ENCODE measurements at places on chromosomes 3 and 15.
A peak's percentile ranks its signal among the peaks of the same experiment; 100 is the strongest.

DNA sequence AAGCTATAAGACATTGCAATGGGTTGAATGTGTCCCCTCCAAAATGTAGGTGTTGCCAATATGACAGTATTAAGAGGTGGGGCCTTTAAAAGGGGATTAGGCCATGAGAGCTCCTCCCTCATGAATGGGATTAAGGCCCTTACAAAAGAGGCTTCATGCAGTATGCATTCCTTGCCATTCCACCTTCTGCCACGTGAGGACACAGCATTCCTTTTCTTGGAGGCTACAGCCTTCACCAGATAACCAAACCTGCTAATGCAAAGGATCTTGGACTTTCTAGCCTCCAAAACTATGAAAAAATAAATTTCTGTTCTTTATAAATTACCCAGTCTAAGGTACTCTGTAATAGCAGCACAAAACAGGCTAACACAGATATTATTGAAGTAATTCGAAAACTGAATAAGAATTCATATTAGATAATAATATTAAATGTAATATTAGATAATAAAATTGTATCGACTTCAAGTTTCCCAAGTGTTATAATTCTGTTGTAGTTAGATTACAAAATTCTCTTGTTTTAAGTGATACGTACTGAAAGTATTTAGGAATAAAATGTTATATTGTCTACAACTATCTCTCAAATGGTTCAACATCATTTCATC lies 29.4 kb upstream of the ATP8B4 start:
- no peak for DNase-seq

DNA sequence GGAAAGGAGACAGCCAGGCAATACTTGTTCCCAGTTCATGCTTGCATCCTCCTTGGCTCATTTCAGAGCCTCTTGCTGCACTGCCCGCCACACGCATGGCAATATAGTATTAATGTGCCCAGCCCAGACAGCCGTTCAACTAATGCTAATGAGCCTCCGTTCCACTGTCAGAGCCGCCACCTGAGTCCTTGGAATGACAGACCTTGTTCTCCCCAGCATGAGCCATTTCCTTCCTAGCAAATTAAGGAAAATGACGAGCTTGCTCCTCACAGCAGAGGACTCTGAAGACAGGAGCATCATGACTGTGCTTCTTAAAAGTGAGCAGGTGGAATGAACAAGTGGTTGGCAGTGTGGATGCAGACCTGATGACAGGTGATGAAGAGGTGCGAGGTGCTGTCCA lies 10.8 kb upstream of the LRRC15 start:
- DNase-seq, result no peak

- DNase-seq, result no peak
Measured at GRCh38 chr15:48590723-48591122, 54.8 kb downstream of the FBN1 start.

GRCh38 chr3:26687466-26687865 lies 64.9 kb downstream of the LRRC3B start:
- no peak for DNase-seq

GRCh38 chr3:195807681-195808121 lies 4.0 kb downstream of the MUC4 start:
- DNase-seq, result no peak

- DNase-seq, result no peak
Measured at GRCh38 chr3:110530902-110531301, 540.7 kb upstream of the NECTIN3 start.

DNA sequence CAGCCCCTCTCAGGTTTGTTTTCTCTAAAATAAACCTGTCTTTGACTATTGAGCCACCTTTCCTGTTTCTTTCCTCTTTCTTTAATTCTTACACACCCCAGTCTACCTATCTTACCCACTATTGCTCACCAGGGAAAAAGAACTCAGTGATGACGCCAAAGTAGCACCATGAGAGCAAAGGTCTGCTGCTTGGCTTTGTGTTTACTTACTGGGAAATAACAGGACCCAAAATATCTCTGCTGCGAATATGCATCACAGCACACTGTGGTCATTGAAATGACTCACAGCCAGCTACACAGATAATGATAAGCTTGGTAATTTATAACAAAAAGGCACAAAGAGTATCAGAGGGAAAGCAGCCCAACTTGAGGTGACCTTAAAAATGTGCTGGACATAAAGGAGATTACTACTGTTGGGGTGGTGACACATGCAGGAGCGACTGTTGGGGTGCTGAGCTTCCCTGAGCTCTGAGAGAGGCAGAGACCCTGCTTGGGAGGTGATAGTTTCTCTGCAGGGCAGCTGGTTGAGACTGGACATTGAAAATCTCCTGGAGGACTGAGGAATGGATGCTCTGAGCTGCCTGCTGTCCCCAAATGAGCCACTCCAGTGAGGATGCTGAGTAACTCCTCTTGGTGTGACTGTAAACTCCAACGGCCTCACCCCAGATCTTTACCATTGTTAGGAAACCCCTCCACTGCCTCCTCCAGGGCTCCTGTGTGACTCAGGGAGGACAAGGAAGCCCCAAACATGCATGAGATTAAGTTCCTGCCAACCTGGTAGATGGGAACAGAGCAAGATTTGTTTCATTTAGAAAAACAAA lies 14.5 kb downstream of the EFCAB12 start:
- no peak for DNase-seq

DNA sequence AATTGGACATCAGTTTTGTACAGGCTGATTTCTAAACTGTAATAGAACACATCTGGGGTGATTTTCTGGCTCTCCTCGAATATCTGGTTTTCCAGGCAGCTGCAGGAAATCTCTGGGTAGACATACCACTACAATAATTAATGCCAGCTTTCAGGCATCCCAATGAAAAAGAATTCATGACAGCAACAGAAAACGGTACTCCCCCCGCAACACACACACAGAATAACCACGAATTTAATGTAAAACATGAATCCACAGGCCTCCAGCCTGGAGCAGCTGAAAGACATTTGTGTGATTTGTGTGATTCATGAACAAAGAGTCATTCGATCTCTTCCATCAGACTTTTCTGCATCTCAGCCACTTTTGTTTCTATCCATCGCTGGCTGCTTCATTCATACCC lies 262.2 kb downstream of the MAGI1 start:
- DNase-seq, result no peak

- no peak for DNase-seq
Measured at GRCh38 chr15:68823561-68823960, 2.9 kb upstream of the ANP32A start.

GRCh38 chr15:29822684-29823459 lies 604 bp upstream of the TJP1 start:
- DNase-seq, result no peak

- DNase-seq, result no peak
Measured at GRCh38 chr3:12992629-12993516, 80.4 kb downstream of the IQSEC1 start.

- peak; percentile 32 for DNase-seq
Measured at GRCh38 chr3:196684548-196685407, 27.3 kb downstream of the CEP19 start.

GRCh38 chr15:86555939-86556338 lies 476.3 kb downstream of the AGBL1 start:
- DNase-seq, result no peak

GRCh38 chr3:160869825-160870224 lies 113.8 kb downstream of the PPM1L start:
- DNase-seq, result no peak

DNA sequence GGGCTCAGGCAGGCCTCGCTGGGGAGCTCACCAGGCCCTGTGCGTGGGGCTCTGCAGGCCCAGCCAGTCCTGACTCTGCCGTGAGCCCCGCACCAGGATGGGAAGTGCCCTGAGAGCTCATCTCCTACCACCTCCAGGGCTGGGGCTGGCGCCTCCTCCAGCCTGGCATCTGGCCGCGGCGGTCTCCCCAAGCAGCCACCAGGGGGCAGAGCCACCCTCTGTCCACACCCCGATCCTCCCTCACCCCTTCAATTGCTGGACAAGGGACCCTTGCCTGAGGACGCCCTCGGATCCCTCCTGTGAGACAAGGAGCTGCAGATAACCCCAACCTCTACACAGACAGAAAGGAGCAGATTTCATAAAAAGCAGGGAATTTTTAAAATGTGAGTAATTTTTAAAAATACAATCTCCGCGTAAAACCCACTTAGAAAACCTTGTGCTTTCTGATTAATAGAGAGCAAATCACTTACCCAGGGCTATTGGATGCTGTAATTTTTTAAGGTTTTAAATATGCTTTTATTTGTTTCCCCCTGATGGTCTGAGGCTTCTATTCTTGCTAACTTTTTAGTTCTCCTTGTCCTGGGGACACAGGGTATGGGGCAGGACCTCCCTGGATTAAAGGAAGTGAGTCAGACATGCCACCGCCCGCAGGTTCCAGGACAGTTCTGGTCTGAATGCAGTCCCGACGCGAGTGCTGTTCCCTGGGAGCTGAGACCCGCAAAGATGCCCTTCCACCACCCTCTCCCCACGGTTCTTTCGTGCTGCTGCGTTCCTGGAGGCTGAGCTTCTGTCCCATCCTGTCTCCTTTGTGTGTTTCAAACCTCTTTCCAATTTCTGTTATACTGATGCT lies 52.3 kb upstream of the CHRNA7 start:
- peak; percentile 39 for DNase-seq

- no peak for DNase-seq
Measured at GRCh38 chr15:54033869-54034458, 55.7 kb downstream of the UNC13C start.

DNA sequence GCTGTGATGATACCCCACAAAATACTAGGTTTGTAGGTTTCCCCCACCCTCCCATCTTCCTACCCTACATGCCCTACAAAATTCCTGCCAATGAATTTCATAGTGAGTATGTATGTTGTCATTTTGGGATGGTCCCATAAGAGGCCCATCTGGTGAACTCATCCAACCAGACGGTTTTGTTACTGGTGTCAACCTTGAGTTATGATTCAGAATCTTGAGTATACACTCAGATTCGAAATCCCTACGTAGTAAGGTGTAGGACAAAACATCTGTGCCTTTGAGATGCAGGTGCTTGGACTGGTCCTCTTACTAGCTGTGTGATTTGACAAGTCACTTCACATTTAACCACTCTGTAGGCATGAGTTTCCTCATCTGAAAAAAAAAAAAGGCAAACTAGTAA lies 3.6 kb downstream of the SIAH2 start:
- no peak for DNase-seq

GRCh38 chr3:95227092-95227491 lies 1164.2 kb downstream of the NSUN3 start:
- DNase-seq, result no peak

DNA sequence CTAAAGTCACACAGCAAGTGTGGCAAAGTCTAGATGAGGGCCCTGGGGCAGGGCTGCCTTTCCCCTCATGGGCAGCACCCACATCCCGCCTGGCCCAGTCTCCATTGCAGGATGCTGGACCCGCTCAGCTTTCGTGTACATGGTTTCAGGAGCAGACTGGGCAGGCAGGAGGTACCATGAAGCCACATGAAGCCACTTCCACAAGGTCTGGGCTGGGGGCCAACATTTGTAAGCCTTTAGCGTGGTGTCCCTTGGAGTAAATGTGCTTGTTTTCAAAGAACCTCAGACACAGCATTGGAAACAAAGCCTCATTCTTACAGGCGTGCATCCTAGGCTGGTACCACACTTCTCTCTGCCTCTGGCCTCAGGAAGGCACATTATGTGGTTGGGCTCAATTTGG lies 34.5 kb downstream of the UMPS start:
- no peak for DNase-seq

GRCh38 chr15:101651554-101652097 lies 555 bp downstream of the TM2D3 start:
- no peak for DNase-seq

DNA sequence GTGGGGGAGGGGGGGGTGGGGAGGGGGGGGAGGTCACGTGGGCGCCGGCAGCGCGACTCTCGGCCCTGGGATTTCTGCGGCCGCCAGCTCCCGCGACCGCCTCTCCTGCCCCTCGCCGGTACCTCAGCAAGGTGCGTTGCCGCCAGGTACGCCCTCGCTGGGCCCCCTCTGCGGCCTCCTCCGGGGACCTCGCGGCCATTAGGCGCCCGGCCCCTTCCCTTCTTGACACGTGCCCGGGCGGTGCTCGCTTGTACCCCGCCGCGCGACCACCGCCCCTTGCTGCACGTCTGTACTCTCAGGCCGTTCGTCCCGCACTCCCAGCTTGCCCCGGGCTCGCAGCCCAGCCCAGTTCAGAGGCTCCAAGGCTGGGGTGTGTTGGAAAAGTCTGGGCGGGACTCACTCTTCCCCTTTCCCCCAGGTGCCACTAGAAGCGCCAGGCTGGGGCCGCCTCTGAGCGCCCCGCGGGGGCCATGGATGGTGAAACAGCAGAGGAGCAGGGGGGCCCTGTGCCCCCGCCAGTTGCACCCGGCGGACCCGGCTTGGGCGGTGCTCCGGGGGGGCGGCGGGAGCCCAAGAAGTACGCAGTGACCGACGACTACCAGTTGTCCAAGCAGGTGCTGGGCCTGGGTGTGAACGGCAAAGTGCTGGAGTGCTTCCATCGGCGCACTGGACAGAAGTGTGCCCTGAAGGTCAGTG lies at the start of gene MAPKAPK3:
MAPKAPK3 (plus strand) TSS at position 56 of the 696 bp plus-strand sequence; CDS start at position 471, 415 bp downstream.
- DNase-seq, result no peak

DNA sequence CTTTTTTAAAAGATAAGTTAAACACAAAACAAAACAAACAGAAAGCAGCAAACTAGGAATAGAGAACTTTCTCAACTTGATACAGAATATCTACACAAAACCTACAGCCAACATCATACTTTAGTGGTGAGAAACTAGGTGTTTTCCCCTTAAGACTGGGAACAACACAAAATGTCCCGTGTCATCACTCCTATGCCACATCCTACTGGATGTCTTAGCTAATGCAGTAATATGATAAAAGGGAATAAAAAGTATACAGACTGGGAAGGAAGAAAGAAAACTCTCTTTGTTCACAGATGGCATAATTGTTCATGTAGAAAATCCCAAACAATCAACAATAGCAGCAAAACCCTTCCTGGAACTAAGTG lies 45.9 kb downstream of the TMEM45A start:
- no peak for DNase-seq

DNA sequence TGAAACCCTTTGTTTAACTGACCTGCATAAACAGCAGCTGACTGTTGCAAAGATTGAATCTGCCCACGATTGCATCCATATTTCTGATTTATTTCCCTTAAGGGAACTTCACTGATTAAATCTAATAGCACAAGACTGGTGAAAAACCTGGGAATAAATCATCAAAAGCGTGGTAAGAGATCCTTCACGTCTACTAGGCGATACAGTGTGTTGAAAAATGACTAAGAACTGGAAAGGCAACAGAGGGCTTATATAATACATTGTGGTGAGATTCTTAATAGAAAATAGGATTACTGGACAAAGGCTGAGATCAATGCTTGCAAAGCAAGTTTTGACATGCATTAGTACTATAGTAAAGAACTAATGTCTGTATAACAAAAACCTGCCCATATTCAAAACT lies 49.0 kb downstream of the POLQ start:
- no peak for DNase-seq
